ENCODE measurements at places on chromosomes 12 and 14.

DNA sequence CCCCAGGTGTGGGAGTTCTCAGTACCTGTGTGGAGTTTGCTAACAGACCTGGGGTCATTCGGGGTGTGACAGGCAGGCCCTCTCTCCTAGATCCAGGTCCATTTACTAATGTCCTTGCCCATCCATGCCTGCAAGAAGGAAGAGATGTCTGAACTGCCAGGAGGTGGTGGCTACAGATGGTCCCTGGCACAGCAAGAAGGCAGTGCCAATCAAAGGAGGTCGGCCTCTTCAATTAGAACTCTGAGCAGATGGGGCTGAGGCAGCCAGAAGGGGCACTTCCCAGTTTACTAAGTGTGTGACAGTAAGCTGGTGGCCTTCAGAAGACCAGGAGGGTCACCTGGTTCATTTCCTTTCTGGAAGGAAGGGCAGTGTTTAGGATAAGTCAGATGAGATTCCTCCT lies 202.5 kb downstream of the CACNA1C start:
- no peak for DNase-seq
- no peak overlapping the region for H3K27ac ChIP-seq
- no peak overlapping the region for H3K4me3 ChIP-seq
- H3K36me3 ChIP-seq, result no peaks in the 10 kb centered on the region
- H3K27me3 ChIP-seq, result no peaks in the 10 kb centered on the region

GRCh38 chr14:90533591-90534021 lies 136.8 kb downstream of the CALM1 start:
- DNase-seq, result no peak
- H3K36me3 ChIP-seq, result no peaks in the 10 kb centered on the region
- no peaks in the 10 kb centered on the region for H3K27me3 ChIP-seq
- H3K27ac ChIP-seq, result no peak overlapping the region

GRCh38 chr14:67917006-67917405 lies 97.4 kb downstream of the RAD51B start:
- H3K36me3 ChIP-seq, result no peaks in the 10 kb centered on the region
- H3K4me1 ChIP-seq, result no peaks in the 10 kb centered on the region
- H3K27ac ChIP-seq, result no peak overlapping the region

GRCh38 chr12:77973579-77973978 lies 142.9 kb downstream of the NAV3 start:
- H3K27me3 ChIP-seq, result no peaks in the 10 kb centered on the region
- no peak overlapping the region for H3K27ac ChIP-seq
- no peaks in the 10 kb centered on the region for H3K4me1 ChIP-seq
- DNase-seq, result no peak
- no peak overlapping the region for H3K4me3 ChIP-seq
- peaks cover 60% of the 10 kb centered on the region for H3K36me3 ChIP-seq

- no peak overlapping the region for H3K4me3 ChIP-seq
- no peaks in the 10 kb centered on the region for H3K27me3 ChIP-seq
- H3K27ac ChIP-seq, result peak overlapping the region; percentile 93
- peak; percentile 82 for DNase-seq
- H3K36me3 ChIP-seq, result peaks cover 16% of the 10 kb centered on the region
These were observed 3.5 kb upstream of the ANKRD52 start for GRCh38 chr12:56261503-56262232.

- peaks cover 28% of the 10 kb centered on the region for H3K4me1 ChIP-seq
- no peak for DNase-seq
- no peak overlapping the region for H3K4me3 ChIP-seq
- peaks cover 10% of the 10 kb centered on the region for H3K36me3 ChIP-seq
These were observed 60.0 kb downstream of the CHGA start for GRCh38 chr14:92982956-92983355.

- H3K27me3 ChIP-seq, result no peaks in the 10 kb centered on the region
- H3K36me3 ChIP-seq, result no peaks in the 10 kb centered on the region
- no peak overlapping the region for H3K27ac ChIP-seq
- H3K4me1 ChIP-seq, result peaks cover 9% of the 10 kb centered on the region
These were observed 113.4 kb downstream of the PLXNC1 start for GRCh38 chr12:94261786-94262185.

- no peak for DNase-seq
- no peaks in the 10 kb centered on the region for H3K4me1 ChIP-seq
- H3K36me3 ChIP-seq, result no peaks in the 10 kb centered on the region
- H3K4me3 ChIP-seq, result no peak overlapping the region
These were observed 193.1 kb downstream of the APAF1 start for GRCh38 chr12:98838231-98838647.

- H3K4me3 ChIP-seq, result no peak overlapping the region
- no peak overlapping the region for H3K27ac ChIP-seq
- H3K4me1 ChIP-seq, result peaks cover 27% of the 10 kb centered on the region
- no peaks in the 10 kb centered on the region for H3K27me3 ChIP-seq
These were observed 174.3 kb upstream of the KRR1 start for GRCh38 chr12:75685617-75686225.

DNA sequence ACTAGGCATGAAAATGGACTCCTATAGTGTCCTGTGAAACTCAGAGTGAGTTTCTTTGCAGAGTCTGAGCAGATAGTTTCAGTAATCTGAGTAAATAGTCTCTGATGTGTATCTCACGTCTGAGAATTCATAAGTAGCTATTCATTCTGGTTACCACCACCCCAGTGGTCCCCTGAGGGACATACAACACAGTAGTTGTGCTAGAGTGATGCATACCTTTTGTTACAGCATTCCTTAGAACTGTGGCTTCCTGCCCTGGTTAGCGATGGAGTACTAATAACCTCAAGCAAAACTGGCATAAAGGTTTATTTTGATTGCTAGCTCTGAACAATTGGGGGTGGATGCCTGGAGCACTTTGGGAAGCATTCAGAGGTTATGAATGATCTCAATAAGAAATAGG lies 114.7 kb downstream of the DAAM1 start:
- H3K27me3 ChIP-seq, result no peaks in the 10 kb centered on the region
- H3K4me3 ChIP-seq, result no peak overlapping the region
- peaks cover 62% of the 10 kb centered on the region for H3K4me1 ChIP-seq
- peak overlapping the region; percentile 34 for H3K27ac ChIP-seq
- peak; percentile 80 for DNase-seq

DNA sequence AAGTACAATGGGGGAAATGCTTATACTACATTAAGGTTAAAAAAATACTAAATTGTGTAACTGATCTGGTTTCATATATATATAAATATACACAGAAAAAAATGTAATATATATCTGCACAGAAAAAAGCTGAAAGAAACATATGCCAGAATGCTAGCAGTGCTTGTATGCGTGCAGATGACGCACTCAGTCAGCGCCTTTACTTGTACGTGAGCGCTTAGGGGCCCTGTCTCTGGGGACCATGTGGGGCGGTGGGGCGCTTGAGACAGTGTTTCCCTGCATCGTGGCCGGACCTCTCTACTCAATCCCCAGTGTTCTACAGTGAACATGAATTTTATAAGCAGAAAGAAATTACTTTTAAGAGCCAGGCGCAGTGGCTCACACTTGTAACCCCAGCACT lies 7.0 kb downstream of the ANKRD9 start:
- no peaks in the 10 kb centered on the region for H3K27me3 ChIP-seq
- peaks cover 14% of the 10 kb centered on the region for H3K36me3 ChIP-seq
- peaks cover 4% of the 10 kb centered on the region for H3K4me1 ChIP-seq
- no peak overlapping the region for H3K4me3 ChIP-seq
- H3K27ac ChIP-seq, result no peak overlapping the region

GRCh38 chr12:6222078-6222654 lies 22.0 kb downstream of the CD9 start:
- peaks cover 63% of the 10 kb centered on the region for H3K36me3 ChIP-seq
- H3K27ac ChIP-seq, result 0 out of 2 replicates have a peak overlapping the region, but pooled peaks have one; percentile 14
- no peak overlapping the region for H3K4me3 ChIP-seq
- DNase-seq, result no peak
- peaks cover 53% of the 10 kb centered on the region for H3K4me1 ChIP-seq

DNA sequence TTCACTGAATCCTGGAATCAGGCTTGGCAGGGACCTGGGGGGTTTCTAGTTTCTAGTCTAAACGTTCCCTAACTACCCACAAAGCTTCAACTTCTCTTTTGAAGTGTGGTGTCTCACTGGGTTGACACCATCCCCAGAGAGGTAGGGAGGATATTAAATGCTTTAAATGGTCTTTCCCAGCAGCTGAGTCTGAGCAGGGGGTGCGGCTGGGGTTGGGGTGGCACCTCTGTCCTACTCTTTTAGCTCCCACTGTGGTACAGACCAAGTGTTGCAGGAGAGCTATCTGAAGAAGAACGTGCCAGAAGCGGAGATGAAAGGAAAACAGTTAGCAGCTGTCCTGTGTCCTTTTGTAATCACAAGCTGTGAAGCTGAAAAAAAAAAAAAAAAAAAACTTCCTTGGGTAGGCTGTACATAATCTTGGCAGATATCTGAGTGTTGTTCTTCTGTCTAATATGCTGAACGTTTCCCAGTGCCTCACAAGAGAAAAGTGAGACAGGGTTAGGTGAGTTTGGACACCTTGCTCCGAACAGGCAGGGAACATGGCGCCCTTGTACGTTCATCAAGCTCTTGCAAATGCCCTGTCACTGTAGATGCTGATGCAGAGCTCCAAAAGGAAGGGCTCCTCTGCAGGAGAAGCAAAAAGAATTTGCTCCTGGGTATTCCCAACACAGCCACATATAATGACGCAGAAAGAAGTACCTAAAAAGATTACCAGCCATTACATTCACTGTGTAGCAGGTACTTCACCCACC lies 447.2 kb downstream of the APAF1 start:
- H3K27me3 ChIP-seq, result no peaks in the 10 kb centered on the region
- no peak overlapping the region for H3K27ac ChIP-seq
- H3K4me1 ChIP-seq, result no peaks in the 10 kb centered on the region
- no peaks in the 10 kb centered on the region for H3K36me3 ChIP-seq

GRCh38 chr12:89762498-89763170 lies 54.0 kb upstream of the ATP2B1 start:
- no peak for DNase-seq
- H3K27me3 ChIP-seq, result no peaks in the 10 kb centered on the region
- peaks cover 7% of the 10 kb centered on the region for H3K4me1 ChIP-seq
- H3K4me3 ChIP-seq, result no peak overlapping the region
- H3K27ac ChIP-seq, result no peak overlapping the region

DNA sequence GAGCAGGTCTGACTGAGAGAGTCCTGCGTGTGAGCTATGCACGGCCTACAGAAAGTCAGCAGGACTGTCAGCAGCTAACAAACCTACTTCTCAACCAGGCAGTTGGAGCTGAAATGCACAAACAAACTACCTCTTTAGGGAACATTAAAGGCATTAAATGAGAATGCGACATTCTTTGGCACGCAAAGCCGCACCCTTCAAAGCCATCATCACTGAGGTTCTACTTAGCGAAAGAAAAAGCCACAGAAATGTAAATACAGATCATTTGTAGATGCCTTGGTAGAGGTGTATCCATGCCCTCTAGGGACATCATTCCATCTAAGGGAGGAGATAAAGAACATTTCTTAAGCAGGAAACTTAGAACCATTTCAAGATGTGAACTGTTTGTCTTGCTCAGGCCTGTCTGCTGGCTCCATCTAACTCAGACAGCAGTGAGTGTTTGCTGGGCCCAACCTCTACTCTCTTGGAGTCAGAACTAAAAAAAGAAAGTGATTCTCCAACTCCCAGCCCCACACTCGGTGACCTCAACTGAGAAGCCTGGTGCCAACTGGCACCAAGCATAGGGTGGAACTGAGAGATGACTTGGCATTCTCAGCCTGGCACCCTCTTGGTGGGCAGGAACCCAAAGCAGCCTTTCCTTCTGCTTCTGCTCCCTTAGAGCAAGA lies 63.5 kb upstream of the MBIP start:
- no peaks in the 10 kb centered on the region for H3K27me3 ChIP-seq
- no peak overlapping the region for H3K27ac ChIP-seq
- no peaks in the 10 kb centered on the region for H3K36me3 ChIP-seq
- no peaks in the 10 kb centered on the region for H3K4me1 ChIP-seq

DNA sequence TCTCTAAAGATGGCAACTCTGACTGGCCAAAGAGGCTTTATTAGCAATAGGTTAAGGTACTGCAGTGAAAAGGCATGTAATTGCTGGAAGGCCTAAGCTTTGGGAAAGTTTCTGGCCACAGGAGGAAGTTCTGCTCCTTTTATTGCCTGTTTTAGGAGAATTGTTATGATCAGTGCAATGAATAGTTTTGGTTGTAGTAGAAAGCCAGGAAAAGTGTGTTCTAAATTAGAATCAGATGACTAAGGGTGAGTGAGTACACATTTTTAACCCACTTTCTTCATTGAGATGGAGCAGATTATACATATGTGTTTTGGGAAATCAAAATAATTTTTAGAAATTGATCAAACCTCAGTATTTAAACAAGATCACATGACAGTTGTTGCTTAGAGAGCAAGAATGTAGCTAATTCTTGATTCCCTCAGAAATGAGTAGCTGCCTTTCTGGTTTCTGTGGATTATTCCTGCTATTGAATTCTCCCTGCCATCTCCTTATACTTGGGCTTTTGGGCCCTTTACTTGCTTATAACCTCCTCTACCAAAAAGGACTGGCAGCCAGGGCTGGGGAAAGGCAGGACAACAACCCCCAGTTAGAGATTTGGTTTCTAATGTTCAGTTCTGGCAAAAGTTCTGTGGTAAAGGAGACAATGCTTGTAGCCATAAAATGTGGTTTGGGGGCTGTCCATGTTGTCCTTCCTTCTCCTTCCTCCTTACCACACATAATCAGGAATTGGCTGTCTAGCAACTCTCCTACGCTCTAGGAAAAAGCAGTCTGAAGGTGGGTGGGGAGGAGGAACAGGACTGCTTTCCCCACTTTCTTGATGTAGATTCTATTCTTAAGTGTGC lies 217.1 kb downstream of the SLC38A4 start:
- H3K4me3 ChIP-seq, result no peak overlapping the region
- H3K27me3 ChIP-seq, result no peaks in the 10 kb centered on the region
- DNase-seq, result no peak
- H3K4me1 ChIP-seq, result peaks cover 13% of the 10 kb centered on the region

DNA sequence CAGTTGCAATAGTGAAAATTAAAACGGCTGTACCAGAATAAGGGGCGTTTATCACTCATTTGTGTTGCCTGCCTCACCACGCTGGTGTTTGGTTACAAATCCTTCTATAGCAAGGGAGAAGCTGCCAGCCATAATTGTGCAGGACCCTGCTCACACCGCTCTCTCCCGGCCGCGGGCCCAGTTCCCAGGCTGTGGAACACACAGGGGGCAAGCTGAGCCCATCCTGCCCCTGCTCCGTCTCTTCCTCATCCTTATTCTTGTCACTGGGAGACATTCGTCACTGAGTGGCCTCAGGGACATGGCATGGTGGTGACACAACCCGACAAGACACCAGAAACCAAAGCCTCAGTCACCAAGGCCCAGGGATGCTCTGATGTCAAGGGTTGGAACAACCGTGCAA lies 116.3 kb upstream of the FKBP4 start:
- H3K4me3 ChIP-seq, result no peak overlapping the region
- H3K27me3 ChIP-seq, result no peaks in the 10 kb centered on the region
- H3K27ac ChIP-seq, result no peak overlapping the region
- H3K36me3 ChIP-seq, result peaks cover 3% of the 10 kb centered on the region
- DNase-seq, result peak; percentile 35

- no peak for DNase-seq
- H3K27ac ChIP-seq, result no peak overlapping the region
- no peaks in the 10 kb centered on the region for H3K4me1 ChIP-seq
- peaks cover 7% of the 10 kb centered on the region for H3K27me3 ChIP-seq
- H3K36me3 ChIP-seq, result no peaks in the 10 kb centered on the region
These were observed 17.8 kb upstream of the PAPOLA start for GRCh38 chr14:96484399-96484798.

- H3K36me3 ChIP-seq, result no peaks in the 10 kb centered on the region
- no peak overlapping the region for H3K4me3 ChIP-seq
- H3K27me3 ChIP-seq, result no peaks in the 10 kb centered on the region
- DNase-seq, result no peak
- H3K27ac ChIP-seq, result no peak overlapping the region
These were observed 1.6 kb downstream of the AMN1 start for GRCh38 chr12:31727192-31727591.

- H3K27me3 ChIP-seq, result no peaks in the 10 kb centered on the region
- H3K4me3 ChIP-seq, result no peak overlapping the region
- peaks cover 2% of the 10 kb centered on the region for H3K36me3 ChIP-seq
- no peak overlapping the region for H3K27ac ChIP-seq
These were observed 37.1 kb downstream of the P2RX4 start for GRCh38 chr12:121246893-121247557.
